ENCODE measurements at places on chromosomes 7 and 10.

DNA sequence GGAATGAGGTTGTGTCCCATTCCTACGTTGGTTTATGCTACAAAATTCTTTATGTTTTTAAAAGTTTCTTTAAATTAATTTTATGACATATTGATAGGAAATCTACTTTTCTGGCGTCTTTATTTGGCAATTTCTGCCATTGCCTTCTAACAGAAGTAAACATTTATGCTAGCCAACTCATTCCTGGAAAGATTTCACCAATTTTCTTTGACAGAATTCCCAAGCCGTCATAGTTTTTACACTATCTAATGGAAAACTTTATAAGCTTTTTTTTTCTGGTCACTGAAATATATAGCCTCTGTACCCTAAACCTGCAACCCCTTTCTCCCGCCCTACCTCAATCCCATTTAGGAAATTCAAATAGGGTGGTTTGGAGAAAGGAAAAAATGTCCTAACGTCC, 6.1 kb upstream of the TCAF1 start:
- DNase-seq: no peak

GRCh38 chr7:134777470-134777869, 2.0 kb upstream of the CALD1 start:
- DNase-seq: no peak

GRCh38 chr10:112314822-112315474, 31.7 kb downstream of the TECTB start:
- DNase-seq: peak; percentile 28

- DNase-seq: no peak
Measured at GRCh38 chr7:36972140-36972518, 247.8 kb upstream of the AOAH start.

- no peak for DNase-seq
Measured at GRCh38 chr10:84510121-84510520, 181.7 kb downstream of the CCSER2 start.

DNA sequence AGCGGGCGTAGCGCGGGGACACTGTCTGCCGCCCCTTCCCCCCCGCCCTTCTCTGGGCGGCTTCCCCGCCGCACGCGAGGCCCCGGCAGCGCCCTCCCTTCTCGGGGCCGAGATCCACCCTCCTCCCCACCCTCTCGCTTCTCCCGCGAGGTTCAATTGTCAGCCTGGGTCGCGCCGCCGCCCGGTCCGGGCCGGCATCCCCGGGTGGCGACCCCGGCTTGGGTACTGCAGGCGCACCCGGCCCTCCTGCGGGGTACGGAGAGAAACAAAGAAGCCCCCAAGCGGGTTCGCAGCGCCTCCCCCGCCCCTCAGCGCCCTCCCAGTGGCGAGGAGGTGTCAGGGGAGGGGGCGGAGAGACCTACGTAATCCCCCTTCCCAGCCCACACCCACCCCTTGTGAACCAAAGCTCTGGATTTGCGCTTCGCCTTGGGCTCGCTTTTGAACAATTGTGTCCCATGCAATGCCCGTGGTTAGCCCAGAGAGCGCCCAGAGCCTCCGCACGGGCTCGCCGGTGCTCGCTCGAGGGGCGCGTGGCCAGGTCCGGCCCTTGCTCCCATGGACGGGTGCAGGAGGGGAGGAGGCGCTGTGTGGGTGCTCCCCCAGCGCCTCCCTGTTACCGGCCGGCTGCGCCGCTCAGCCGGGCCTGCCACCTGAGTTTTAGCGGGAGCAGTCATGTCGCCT, 634 bp downstream of the HECW1 start:
- DNase-seq: no peak

GRCh38 chr7:45683556-45684148, 109.5 kb downstream of the ADCY1 start:
- no peak for DNase-seq

GRCh38 chr7:19110776-19111175, 6.7 kb downstream of the TWIST1 start:
- DNase-seq: no peak

GRCh38 chr10:130010653-130011052, 46.6 kb upstream of the EBF3 start:
- DNase-seq: no peak

DNA sequence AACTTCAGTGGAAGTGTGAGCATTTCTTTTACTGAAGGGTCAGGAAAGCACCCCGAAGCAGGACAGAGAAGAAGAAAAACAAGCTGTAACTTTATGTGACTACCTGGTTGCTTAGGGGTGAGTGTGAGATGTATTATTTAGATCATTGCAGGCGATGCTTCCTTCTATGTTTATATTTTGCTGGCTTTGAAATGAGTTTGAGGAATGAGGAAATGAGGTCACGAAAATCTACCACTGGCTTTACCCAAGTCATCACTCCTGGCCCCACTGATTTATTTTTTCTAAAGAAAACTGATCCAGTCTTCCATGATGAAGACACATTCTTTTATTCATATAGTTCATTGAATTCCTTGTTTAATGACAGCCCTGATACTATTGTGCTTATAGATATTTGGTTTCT, 716.6 kb upstream of the FZD8 start:
- DNase-seq: no peak

DNA sequence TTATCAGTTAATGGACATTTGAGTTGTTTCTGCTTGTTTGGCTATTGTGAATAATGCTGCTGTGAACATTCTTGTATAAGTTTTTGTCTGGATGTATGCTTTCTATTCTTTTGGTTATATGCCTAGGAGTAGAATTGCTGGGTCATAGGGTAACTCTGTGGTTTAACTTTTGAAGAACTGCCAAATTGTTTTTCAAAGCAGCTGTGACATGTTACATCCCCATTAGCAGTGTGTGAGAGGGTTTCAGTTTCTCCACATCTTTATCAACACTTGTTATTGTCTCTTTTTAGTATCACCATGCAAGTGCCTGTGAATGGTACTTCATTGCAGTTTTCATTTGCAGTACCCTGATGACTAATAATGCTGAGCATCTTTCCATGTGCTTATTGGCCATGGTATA, 2.1 kb upstream of the NDUFB8 start:
- DNase-seq: peak; percentile 18

- no peak for DNase-seq
Measured at GRCh38 chr7:159139639-159140038, 5.0 kb downstream of the VIPR2 start.

DNA sequence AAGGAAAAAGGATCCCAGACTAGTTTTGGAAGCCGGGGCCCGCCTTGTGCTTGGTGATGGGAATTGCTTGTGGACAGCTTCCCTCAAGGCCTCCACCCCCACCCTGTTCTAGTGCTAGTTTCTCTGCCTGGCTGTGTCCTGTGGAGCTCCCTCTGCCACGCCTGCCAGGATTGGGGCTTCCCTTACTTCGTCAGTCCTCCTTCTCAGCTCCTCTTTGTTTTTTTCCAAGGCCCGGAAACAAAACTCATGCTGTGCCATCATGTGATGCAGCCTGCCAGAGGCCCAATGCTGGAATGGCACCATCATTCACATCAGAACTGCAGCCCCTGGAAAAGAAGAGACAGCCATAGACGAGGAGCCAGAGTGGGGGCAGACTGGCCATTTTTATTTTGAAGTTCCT, 11.2 kb downstream of the YKT6 start:
- DNase-seq: no peak

- DNase-seq: no peak
Measured at GRCh38 chr10:44577533-44577932, 192.6 kb upstream of the CXCL12 start.

GRCh38 chr10:18571780-18572179, 79.6 kb downstream of the NSUN6 start:
- DNase-seq: no peak

DNA sequence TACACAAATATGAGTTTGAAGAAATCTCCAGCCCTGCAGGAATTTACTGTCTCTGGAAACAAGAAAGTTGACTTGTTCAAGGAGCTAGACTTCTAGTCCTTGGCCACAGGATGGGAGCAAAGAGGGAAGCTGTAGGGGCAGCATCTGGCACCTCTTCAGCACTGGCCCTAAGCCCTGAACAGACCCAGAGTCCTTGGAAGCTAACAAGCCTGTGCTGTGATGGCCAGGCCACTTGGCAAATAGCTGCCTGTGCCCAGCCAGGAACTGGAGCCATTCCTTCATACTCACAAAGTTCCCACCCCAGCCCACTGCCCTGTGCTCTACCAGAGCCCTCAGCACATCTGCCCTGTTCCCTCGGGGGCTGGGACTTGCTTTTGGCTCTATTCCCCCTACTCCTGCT, 9.4 kb upstream of the COL13A1 start:
- DNase-seq: no peak

DNA sequence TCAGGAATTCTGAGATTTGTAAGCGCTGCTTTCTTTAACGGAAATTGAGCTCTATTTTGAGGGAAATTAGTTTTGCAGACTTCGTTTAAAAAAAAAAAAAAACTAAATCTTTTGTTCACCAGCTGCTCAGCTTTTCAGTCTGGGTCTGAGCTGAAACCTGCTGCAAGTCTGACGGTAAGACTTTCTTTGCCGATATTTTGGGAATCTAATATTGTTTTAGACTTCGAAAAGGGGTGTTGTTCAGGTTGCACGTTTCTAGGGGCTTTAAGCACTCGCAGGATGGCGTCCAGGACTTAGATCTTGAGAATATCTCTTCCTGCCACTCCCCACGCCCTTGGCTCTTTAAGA, 1.8 kb upstream of the MEOX2 start:
- DNase-seq: no peak

DNA sequence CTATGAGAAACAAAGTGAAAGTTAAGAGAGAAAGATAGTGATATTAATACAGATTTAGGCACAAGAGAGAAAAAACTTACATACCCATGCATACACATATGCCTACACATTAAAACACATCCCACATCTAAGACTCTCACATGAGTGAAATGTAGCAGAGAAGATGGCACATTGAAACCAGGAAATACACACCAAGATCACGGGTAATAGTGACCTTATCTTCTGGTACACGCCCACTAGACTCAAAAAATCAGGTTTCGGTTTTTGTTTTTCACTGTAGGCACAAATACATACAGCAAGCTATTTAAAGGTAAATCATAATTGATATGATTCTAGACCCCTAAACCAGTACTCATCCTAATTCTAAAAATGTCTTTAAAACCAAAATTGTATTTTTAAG, 225.2 kb upstream of the TAC1 start:
- DNase-seq: no peak

Data from AML-193 (cell line).